LHCN-M2 (cell line): ENCODE measurements at places on chromosomes 2 and 18.

DNA sequence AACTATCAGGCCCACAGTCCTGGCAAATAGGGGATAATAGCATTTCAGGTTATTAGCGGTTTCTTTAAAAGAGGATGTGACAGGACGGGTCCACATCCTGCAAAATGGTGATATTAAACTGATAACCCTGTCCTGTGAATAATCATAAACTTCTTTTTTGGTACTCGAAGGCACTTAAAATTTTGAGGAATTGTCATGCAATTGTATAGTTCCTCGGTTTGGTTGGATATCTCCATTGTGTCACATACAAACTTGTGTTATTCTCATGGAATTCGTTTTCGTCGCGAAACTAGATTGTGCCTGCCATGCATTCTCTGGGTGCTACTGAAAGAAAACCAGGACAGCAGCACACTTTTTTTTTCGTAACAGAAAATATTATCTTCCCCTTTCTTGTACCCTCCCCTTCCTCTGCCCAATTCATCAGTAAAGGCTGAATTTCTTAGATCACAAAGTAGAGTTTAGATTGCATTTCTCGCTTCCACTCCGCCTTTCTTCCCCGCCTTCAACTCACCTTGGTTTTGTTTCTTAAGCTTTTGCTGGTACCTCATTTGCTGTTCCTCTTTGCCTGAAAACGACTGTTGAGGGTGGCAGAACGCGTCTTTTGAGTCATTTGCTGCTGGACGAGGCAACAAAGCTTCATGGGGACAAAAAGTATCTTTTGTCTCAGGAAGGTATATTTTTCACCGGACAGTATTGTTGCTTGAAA is 1.3 kb downstream of the CERS6 start:
- no peak for DNase-seq

DNA sequence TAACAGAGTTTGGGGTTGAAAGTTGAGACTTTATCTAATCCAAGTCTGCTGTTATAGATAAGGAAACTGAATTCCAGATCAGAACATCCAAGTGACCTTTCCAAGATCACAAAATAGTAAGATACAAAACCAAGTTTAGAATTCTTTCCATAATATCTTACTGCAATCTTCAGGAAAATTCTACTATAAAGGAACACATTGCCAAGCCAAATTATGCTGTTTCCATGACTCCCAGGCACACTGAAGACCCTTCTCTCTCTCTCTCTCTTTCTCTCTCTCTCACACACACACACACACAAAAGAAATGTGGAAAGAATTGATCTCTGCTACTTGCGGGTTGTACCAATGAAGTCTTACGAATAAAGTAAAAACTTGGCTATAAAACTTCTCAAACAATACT is 398.4 kb downstream of the METTL4 start:
- DNase-seq = no peak

GRCh38 chr18:75377926-75378325 is 49.6 kb downstream of the SMIM21 start:
- DNase-seq = no peak

- DNase-seq = no peak
These were observed 540.1 kb downstream of the CMPK2 start for GRCh38 chr2:6325616-6326015.

DNA sequence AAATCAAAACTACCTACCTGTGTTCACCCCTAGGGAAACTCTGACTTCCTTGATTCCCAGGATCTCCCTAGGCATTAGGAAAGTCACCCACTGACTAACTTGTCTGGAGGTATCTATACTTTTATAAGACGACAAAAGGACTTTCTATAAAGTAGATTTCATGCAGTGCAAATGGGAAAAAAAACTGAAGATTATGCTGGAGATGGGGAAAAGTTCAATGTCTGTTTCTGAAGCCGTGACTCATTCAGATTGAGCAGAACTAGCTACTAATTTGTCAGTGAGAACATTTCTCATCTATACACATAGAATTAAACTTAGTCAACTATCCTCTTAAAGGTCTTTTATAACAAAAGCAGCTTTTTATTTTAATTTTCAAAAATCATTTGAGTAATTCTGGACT is 6.0 kb downstream of the SEPTIN10 start:
- DNase-seq = peak; percentile 19

DNA sequence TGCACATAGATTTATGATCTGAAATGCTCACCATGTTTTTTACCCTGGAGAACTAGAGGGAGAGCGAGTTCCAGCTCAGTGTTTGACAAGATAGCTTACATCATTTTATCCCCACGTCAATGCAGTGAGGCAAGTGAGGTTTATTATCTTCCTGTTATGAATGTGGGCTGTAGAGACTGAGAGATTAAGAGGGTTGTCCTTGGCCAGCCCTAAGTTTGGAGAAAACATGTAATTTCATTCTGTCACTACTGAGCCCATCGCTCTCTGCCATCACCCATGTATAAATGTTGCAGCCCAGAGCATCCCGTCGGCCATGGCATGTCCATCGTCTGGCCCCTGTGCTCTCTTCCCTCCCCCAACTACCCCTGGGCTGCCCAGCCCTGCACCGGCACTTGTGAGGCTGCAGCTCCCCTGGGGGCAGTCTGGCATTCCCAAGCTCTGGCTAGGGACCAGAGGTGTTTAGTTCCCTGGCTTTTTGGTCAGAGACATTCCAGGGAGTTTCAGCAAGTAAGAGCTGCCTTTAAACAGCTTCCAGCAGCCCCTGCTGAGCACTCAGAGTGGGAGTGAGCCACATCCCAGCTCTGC is 136.7 kb downstream of the ANTXR1 start:
- DNase-seq = peak; percentile 74

DNA sequence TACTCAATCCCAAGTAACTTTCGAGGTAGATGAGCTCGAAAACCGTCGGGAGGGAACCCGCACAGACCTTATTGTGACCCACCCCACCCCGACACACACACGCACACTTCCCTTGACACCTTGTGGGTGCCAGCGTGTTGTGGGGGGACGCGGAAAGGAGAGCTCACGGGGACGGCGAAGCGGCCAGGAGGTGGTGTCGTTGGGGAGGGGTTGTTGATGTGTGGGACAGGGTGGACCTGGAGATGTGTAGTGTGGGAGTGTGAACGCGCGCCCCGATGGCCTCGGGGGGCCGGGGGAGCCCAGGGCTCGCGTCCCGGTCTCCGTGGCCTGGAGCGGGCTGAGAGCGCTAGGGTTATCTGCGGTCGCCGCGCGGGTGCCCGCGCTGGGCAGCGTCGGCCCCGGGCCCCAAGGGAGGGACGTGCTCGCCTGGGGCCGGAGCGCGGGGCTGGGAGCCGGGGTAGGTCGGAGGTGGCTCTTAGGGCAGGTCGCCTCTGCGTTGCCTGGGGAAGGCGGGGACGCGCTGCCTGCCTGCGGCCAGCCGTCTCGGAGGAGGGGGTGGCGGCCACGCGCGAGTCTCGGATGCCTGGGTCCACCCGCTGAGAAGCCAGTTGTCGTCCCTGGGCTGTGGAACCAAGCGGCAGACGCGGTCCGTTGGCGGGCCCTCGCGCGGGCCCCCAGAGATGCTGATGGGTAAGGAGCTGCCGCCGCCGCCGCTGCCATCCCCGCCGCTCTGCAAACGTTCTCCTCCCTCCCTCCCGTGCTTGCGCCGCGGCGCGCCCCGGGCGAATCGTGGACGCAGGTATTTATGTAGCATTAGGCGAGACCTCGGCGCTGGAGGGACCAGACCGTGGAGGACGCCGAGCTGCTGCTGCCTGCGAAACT is 1.6 kb downstream of the KLHL29 start:
- DNase-seq = peak; percentile 2

DNA sequence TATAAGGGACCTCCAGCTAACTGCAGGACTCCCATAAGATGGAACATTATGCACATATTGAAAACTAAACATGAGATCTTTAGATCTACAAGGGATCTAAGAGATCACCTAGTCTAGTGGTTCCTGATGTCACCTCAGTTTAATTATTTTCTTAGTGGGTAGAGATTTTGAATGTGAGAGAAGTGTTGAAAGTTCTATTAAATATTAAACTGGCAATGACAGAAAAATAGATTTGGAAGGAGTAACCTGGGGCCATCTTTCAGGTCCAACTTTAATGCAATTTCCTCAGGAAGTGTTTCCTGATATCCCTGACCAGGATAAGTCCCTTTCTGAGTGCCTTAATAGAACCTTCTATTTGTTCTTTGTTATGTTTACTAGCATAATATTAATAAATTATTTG is 29.1 kb upstream of the CPS1 start:
- DNase-seq = no peak

DNA sequence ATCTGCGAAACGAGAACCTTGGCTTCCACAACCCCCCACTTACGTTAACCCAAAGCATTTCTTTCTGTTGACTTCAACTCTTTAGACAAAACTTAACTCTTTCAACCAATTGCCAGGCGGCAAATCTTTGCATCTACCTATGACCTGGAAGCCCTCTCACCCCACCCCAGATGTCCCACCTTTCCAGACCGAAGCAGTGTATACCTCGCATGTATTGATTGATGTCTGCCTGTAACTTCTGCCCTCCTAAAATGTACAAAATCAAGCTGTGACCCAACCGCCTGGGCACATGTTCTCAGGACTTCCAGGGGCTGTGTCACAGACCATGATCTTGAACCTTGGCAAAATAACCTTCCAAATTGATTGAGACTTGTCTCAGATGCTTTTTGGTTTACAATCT is 12.3 kb downstream of the AQP12B start:
- no peak for DNase-seq

DNA sequence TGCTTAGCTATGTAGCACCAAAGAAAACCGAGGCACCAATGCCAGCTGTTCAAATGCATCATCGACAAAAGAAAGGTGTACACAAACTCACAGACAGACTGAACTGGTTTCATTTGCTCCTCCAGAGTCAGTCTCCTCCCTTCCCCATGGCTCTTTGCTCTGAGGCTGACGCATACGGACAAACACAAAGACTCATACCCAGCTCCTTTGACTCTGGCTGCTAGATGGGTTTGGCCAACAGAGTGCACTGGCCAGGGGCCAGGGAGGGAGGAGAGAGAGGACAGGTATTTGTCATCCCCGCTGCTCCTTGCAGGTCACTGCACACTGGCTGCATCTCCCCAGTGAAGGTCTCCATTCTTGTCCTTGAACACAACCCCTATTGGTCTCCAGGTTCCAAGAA is 40.7 kb downstream of the DNER start:
- DNase-seq = no peak

DNA sequence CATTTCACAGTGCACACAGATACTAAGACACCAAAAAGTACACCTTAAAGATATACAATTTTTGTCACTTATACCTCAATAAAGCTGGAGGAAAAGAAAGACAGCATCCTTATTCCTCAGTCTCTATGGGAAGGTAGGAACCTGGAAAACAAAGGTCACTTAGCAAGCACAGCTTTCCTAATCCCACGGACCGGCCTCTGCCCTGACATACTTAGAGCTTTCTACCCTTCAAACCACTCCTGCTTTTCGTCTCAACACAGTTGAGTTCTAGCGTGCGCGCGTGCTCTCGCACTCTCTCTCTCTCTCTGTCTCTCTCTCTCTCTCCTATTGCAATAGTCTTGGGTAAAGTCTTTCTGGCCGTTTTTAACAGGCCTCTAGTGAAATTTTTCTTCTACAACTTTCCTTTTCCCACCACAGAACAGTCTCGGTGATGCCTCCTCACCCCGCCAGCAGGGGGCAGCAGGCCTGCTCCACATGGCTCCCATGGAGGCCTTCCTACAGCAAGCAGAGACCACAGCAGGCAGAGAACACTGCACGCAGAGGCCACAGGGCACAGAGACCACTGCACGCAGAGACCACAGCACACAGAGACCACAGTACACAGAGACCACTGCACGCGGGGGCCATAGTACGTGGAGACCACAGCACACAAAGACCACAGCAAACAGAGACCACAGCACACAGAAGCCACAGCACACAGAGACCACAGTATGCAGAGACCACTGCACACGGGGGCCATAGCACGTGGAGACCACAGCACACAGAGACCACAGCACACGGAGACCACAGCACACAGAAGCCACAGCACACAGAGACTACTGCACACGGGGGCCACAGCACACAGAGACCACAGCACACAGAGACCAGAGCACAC is 106.9 kb downstream of the FBXO15 start:
- no peak for DNase-seq

- no peak for DNase-seq
These were observed 1.5 kb downstream of the KCNIP3 start for GRCh38 chr2:95298486-95299111.

DNA sequence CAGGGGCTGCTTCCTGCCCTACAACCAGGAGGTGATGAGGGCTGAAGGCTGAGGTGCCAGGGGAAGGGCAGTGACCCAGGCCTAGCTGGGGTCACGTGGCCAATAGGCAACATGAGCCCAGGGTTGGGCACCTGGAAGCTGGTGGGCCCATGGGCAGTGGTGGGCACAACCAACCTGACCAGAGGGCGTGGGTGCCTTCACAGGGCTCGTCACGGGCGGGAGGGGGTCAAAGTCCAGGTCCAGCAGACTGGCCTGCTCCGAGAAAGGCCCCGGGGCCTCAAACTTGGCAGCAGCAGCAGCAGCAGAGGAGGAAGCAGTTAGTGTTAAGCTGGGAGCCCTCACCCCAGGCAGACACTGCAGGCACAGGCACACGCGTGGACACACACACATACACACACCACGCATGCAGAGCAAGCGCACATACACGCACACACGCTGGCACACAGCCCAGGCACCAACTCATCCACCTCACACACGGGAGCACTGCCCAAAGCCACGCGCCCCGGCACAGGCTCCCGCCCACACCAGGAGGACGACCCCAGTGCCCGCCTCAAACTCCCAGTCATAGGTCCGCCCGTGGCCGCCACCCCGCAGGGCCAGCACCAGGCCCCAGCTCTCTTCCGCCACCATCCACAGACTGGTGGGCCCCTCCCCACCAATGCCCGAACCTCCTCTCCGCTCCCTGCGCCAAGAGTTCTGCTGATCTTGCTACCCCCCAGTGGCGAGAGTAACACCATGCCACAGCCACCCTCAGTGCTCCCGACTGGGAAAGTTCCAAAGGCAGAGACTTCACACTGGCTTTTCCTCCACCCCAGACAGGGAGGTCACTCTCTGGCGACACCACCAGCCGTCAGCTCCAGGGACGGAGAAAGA is 53.0 kb downstream of the BIN1 start:
- no peak for DNase-seq

GRCh38 chr2:105671156-105671555 is 73.6 kb upstream of the NCK2 start:
- DNase-seq = peak; percentile 21
